ENCODE measurements at places on chromosomes 4 and X.

- no peak for DNase-seq
Measured at GRCh38 chr4:145960012-145960411, 21.4 kb upstream of the ZNF827 start.

- DNase-seq, result no peak
Measured at GRCh38 chr4:165137205-165137604, 24.5 kb upstream of the TMEM192 start.

GRCh38 chrX:17262123-17262522 lies 112.9 kb upstream of the NHS start:
- no peak for DNase-seq

- DNase-seq, result no peak
Measured at GRCh38 chrX:46260499-46260898, 284.7 kb downstream of the ZNF674 start.

DNA sequence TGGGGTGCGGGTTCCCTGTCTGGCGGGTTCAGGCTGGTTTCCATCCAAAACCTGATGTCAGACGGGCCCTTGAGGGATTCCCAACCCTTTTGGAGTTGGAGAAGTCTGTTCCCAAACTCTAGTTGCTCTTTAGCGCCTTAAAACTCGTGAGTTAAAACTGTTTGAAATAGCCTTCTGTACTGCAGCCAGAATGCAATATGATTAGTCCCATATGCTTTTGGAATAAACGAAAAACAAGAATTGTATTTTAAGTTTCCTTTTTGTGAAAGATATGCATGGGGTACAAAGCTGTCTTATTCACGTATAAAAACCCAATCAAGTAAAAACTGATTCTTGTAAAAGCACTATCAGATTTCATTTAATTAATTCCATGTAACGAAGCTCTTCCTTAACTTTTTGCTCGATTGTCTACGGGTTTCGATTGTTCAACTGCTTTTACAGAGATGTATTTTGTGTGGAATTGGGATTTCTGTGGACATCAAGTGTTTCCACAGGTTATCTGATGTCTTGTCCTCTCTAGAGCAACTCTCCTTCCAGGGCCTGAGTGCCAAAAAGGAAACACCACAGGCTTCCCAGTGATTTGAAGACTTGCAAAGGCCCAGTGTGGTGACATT lies 49.5 kb downstream of the CLDN34 start:
- no peak for DNase-seq

GRCh38 chr4:169153481-169154087 lies 117.2 kb downstream of the SH3RF1 start:
- DNase-seq, result no peak

DNA sequence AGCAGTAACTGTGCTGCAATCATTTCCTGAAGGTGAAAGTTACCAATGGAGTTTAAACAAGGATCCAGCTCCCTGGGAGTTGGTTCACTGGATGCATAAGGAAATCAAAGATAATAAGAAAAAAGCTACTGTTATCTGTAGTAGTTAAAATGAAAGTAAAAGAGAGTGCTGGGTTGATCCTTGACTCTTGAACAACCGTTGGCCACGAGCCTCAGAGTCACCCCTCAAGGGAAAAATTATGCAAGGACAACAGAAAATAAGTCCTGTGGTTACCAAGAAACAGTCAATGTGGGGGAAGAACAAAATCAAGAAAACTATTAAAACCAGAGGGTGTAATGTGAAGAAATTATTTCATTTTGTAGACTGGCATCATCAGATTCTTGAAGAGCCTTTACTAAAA lies 49.7 kb upstream of the DDIT4L start:
- DNase-seq, result no peak

- no peak for DNase-seq
Measured at GRCh38 chrX:31440546-31440945, 368.7 kb upstream of the FTHL17 start.

- DNase-seq, result no peak
Measured at GRCh38 chrX:110180928-110181310, 137.0 kb downstream of the AMMECR1 start.

DNA sequence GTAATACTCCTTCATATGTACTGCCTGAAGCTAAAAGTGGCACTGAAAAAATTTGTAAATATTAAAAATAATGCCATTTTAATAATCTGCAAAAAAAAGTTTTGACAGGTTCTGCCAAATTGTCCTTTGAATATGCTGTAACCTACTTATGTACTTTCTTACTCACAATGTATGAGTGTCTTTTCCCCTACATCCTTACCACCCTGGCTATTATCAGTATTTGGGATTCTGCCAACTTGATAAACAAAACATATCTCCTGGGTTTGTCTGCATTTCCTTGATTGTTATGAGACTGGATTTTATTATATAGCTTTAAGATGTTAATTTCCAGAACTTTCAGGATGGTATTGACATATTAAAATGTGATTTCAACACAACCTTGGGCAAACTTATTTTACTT lies 187.9 kb downstream of the CHM start:
- no peak for DNase-seq

DNA sequence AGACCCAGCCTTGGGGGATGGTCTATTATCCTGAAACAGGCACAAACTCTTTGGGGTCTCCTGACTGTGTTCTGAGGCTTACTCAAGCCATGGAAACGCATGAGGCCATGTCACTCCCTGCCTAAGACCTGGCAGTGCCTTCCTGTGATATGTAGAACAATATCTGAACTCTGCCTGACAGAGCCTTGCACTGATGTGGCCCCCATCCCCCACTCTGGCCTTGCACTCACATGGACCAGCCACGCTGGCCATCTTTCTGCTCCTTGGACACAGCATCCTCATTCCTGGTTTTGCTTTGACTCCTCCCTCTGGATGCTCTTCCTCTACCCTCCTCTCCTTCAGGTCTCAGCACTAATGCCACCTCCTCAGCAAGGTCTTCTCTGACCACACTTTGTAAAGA lies 100.2 kb downstream of the SCD5 start:
- no peak for DNase-seq

Data from stimulated activated CD8-positive, alpha-beta memory T cell treated with anti-CD3 and anti-CD28 coated beads, Interleukin-15, amount 100 ng/mL, for 48 hours (primary cell).